ENCODE measurements at places on chromosomes 5 and 9. TPM values are rescaled to one million over a fixed set of nuclear protein-coding genes. Genes with fewer than 3 reads are reported as not detected.

GRCh38 chr9:20616808-20617207 lies 5.5 kb downstream of the MLLT3 start:
- no peak for DNase-seq

FAM200C gene
- polyA plus RNA-seq: 13.9 TPM

GRCh38 chr9:93558503-93558902 lies 17.9 kb upstream of the PHF2 start:
- no peak for DNase-seq

DNA sequence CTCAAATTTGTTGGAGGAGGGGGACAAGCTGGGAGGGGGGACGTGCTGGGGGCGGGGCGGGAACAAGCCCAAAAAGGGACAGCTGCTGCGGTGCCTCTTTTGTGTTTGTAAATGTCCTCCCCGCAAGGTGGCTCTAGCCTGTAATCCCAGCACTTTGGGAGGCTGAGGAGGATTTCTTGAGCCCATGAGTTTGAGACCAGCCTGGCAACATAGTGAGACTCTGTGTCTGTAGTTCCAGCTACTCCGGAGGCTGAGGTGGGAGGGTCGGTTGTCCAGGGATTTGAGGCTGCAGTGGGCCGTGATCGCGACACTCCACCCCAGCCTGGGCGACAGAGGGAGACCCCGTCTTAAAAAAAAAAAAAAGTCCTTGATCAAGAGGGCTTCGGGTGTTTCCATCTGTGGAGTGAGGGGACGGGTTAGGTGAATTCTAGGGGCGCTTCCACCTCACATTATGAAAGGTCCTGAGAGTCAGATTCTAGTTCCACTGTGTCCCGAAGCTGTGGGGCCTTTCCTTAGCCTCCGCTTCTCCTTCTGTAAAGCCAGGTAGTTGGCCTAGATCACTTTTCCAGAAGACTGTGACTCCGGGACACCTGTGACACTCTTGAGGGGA lies 779 bp upstream of the CTNNA1 start:
- no peak for DNase-seq

PCA3 gene
- polyA plus RNA-seq: 2.2 TPM

- no peak for DNase-seq
These were observed 26.6 kb downstream of the PHF2 start for GRCh38 chr9:93603011-93603410.
